Osteocyte (in vitro differentiated cells): ENCODE measurements at places on chromosomes 7 and 10. TPM values are rescaled to one million over a fixed set of nuclear protein-coding genes. Genes with fewer than 3 reads are reported as not detected.

- no peaks in the 10 kb centered on the region for H3K4me1 ChIP-seq
- peaks cover 38% of the 10 kb centered on the region for H3K27me3 ChIP-seq
- H3K36me3 ChIP-seq: no peaks in the 10 kb centered on the region
- H3K4me3 ChIP-seq: no peak overlapping the region
- H3K27ac ChIP-seq: no peak overlapping the region
Measured at GRCh38 chr7:107847168-107847835, 43.7 kb upstream of the DLD start.

- peak overlapping the region; percentile 83 for H3K27ac ChIP-seq
- H3K4me1 ChIP-seq: peaks cover 70% of the 10 kb centered on the region
- no peaks in the 10 kb centered on the region for H3K27me3 ChIP-seq
- DNase-seq: no peak
- H3K4me3 ChIP-seq: no peak overlapping the region
Measured at GRCh38 chr7:15752377-15752776, 65.9 kb upstream of the MEOX2 start.

The DPYSL4 gene
- total RNA-seq: 33.8 and 34.7 TPM in 2 replicates

The ZPBP gene
- not detected in 2 replicates for total RNA-seq

The SPDYE16 gene
- total RNA-seq: not detected in 2 replicates

The CCDC3 gene
- 14.1 and 15.0 TPM in 2 replicates for total RNA-seq
